ENCODE measurements at places on chromosomes 2 and 18.
A peak's percentile ranks its signal among the peaks of the same experiment; 100 is the strongest.

DNA sequence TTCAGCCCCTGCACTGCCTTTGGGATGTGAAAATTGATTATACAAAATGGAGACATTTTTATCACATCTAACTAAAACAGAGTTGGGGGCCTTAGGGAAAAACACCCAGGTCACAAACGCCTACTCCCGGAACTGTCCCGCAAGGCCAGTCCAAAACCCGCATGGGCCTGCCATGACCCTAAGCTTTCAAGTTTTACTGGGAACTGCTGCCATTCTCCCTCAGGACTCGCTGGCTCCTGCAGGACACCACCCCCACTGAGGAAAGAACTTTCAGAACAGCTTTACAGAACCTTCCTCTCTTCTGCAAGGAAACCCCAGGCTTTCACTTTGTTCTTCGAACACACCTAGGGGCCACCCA lies 320.4 kb upstream of the HS6ST1 start:
- DNase-seq: no peak

- no peak for DNase-seq
These were observed 122.7 kb downstream of the CAPN13 start for GRCh38 chr2:30684516-30684915.

- peak; percentile 67 for DNase-seq
These were observed 21.9 kb upstream of the CERS6 start for GRCh38 chr2:168434146-168434545.

GRCh38 chr2:231672617-231673347 lies 35.5 kb upstream of the PTMA start:
- DNase-seq: peak; percentile 51

- no peak for DNase-seq
These were observed 3.2 kb downstream of the RAB3GAP1 start for GRCh38 chr2:135055182-135055786.

- DNase-seq: no peak
These were observed 196.9 kb upstream of the RAB6C start for GRCh38 chr2:129782633-129782990.

- DNase-seq: no peak
These were observed 89.2 kb upstream of the CTDP1 start for GRCh38 chr18:79590191-79591031.

DNA sequence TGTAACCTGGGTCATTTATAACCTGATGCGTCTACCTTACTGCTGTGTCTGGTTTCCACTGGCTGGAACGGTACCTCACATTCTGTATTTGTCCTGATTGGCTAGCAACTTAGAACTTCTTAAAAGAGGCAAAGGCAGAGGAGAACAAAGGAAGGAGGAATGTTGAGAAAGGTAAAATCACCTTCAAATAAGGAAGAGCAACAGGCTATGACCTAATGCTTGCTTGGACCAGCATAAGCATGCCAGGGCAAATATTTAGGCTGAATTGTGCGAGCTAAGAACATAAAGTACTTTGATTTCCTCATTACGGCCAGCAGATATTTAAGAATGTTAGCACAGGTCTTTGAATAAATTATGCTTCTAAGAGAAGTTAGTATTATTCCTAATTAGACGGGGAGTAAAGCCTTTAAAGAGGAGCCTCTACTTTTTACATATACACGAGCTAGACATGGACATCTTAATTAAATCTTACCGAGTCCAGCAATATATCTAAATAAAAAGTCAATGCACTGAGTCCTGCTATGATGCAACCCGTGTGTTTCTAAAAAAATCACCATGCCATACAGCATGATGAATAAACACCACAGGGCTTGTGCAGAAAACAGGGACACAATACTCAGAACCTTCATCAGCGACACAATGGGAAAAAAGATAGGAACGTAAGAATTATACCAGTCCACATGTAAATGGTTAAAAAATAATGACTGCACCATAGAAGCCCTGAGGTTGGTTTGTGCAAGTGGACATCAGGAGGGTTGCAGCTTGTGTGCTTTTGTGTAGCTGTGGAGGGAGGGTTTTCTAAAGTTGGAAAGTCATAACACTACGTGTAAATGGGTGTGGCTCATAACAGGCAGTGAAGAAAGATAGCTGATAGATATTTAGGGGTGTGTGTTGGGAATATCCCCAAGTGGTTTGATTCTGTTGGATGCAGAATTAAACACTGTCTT lies 14.2 kb downstream of the SEPTIN2 start:
- no peak for DNase-seq

DNA sequence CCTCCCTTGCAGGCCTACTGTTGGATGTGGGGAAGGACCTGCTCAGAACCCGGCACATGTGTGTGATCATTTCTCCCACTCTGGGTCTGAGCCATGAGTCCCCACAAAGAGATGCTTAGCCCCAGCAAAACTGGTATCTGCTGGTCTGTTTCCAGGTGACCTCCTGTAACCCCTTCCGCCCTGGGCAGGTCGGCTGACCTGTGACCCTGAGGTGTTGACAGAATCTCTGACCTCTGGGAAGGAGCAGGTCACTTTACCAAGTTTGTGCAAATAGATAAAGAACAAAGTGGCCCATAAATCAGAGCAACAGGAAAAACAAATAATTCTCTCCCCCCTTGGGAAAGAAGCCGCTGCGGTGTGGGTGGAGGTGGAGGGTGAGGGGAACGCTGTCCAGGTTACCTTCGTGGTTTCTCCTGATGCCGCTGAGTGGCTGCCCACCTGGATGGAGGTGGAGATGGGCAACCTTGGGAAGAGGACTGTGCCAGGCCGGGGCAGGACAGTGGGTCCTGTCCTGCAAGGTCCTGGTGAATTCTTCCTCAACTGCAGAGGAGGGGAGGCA lies 174.0 kb upstream of the MYCN start:
- DNase-seq: no peak

DNA sequence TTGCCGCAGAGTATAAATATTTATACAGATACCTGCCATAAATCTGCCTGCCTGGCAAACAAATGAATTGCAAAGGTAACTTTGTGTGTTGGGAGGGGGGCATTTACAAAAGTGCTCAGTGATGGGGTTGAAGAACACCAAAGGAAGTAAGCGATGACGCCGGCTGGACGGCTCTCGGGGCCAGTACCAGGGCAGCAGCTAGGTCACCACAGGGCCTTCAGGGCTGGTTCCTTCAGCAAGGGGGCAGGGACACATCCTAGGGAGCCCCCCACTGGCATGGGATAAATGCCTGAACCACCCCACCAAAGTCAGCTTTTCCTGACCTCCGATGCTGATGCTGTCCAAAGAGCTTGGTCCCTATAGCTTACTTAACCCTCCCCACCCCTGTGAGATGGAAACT lies 190.4 kb downstream of the CELF4 start:
- no peak for DNase-seq

DNA sequence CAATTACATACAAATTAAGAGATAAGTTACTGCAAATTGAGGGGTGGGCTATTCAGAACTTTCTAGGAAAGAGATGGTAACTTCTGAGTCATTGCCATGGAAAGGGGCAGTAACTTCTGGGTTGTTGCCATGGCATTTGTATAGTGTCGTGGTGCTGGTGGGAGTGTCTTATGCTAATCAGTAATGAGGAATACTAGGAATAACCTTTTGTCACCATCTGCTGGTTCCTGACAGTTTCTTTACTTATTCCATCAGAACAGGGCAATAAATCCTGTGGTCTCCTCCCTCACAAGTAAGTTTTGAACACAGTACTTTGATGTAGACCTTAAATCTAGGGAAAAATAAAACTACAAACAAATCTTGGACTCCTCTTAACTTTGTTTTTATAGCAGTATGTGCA lies 435.4 kb downstream of the BCL11A start:
- DNase-seq: no peak

DNA sequence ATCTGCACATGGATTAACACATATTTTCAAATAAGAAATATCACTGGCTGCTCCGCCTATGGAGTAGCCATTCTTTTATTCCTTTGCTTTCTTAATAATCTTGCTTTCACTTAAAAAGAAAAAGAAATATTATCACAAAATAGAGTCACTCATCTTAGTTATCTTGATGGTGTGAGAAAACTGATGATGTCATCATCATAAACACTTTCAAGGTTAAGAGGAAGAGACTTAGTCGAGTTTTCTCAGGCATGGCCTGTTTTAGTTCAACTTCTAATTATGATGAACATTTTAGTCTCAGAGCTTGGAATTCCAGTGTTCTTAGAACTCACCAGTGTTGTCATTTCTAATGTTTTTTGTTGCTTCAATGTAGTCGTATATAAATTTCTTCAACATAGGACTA lies 506.1 kb downstream of the PTPRM start:
- DNase-seq: no peak

DNA sequence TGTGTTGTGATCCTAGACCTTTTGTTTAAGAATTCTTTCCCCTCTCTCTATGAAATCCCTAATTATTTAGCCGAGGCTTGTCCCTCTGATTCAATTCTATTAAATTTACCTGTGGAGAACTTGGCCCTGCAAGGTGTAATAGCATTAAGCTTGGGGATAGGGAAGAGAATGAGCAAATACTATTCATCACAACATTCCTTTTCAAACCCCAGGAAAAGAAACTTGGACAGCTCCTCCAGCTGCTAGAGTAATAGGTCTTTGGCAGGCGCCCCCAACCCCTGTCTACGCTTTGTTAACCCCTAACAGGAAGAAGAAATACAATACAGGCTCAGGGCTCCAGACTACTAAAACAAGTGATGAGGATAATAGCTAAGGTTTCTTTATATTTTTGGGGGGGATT lies 957.0 kb downstream of the CPS1 start:
- no peak for DNase-seq

- DNase-seq: no peak
These were observed 1090.0 kb downstream of the BCL11A start for GRCh38 chr2:59463426-59463825.

DNA sequence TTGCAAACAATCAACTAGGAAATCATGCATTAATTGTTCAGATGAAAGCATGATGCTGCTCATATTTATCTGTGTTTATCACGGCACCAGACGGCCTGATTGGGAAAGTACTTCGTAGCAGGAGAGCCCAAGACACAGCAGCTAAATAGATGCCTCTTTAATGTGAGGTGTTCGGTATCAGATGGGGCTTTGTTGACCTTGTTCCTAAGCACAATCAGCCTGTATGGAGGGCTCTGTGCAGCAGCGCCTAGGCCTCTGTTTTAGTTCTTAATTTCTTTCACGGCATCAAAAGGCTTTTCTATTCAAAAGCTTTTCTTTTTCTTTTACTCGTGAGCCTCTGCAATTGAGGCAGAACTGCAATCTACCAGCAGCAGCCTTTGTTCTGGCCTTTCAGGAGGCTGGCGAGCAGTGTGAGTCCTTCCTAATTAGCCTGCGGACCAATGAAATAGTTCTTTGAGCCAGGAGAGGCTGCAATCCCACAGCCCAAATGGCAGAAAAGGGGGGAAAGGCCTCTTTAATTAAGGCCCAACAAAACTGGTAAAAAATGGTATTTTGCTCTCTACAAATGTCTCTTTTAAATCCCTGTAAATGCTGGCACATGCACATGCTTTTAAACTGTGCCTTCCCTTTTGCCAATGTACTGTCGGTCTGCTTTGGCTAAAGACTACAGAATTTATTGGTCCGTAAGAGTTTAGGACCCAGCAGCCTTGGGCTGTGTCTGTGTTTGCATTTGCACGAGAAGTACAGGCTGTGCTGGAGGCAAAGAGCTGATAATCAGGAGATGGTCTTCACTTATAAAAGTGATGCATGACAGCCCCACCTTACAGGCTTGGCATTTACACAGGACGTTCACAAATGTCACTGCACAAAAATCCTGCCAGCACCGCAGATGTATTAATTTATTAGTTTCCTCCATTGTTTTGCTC lies 159.6 kb downstream of the RND3 start:
- DNase-seq: no peak

DNA sequence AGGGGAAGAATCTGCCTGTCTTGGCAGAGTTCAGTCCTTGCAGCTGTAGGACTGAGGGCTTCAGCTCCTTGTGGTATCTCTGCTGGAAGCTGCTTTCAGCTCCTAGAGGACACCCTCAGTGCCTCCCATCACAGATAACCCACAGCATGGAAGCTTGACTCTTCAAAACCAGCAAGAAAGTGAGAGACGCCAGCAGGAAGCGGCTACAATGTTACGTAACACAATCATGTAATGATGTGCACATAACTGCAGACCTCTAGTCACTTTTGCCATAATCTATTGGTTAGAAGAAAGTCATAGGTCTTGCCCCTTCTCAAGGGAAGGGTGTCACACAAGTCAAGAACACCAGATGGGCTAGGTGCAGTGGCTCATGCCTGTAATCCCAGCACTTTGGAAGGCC lies 69.1 kb upstream of the AFF3 start:
- DNase-seq: no peak

DNA sequence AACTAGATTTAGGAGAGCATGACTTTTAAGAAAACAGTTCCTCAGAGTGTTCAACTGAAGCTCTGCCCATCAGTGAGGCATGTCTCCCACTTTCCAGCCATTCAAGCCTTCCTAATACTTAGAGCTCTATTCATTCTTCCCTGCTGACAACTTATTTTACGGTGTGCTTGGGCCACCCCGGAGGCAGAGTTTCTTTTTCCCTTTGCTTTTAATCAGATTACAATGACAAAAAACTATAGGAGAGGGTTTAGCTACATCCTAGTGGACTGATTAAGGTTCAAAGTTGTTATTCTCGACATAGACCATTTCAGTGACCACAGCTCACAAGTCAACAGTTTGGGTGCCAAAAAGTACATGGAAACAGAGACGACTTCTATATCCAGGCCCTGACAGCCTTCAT lies 167.8 kb upstream of the TRIB2 start:
- no peak for DNase-seq

DNA sequence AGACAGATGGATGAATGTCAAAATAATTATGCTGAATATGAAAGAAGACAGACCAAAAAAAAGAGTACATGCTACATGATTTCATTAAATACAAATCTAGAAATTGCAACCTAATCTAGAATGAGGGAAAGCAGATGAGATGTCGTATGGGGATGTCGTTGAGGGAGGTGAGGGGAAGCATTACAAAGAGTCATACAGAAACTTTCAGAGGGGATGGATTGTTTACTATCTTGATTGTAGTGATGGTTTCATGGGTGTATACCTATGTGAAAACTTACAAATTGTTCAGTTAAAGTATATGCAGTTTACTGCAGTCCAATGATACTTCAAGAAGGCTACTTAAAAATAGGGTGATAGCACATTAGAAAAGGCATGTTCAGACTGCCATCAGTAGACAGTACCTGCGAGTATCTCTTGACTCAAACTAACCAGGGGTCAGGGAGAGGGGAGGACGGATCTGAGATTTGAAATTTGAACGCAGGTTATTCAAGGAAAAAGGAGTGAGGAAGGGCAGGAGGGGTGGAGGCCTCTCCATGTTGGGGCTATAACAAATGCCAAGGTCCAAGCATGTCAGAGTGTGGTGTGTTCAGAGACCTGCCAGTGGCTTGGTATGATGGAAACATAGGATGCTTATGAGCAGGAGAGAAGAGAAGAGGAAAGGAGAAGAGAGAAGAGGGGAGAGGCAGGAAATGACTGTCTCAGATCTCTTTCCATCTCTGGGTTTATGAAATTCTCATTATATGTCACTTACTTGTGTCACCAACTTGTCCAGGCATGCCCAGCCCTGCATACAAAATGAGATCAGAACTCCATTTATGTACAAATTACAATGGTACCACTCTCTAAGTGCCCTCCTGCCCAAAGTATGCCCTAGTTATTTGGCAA lies 257.3 kb upstream of the CXCR4 start:
- no peak for DNase-seq
